ENCODE measurements at places on chromosomes 3 and 15.

DNA sequence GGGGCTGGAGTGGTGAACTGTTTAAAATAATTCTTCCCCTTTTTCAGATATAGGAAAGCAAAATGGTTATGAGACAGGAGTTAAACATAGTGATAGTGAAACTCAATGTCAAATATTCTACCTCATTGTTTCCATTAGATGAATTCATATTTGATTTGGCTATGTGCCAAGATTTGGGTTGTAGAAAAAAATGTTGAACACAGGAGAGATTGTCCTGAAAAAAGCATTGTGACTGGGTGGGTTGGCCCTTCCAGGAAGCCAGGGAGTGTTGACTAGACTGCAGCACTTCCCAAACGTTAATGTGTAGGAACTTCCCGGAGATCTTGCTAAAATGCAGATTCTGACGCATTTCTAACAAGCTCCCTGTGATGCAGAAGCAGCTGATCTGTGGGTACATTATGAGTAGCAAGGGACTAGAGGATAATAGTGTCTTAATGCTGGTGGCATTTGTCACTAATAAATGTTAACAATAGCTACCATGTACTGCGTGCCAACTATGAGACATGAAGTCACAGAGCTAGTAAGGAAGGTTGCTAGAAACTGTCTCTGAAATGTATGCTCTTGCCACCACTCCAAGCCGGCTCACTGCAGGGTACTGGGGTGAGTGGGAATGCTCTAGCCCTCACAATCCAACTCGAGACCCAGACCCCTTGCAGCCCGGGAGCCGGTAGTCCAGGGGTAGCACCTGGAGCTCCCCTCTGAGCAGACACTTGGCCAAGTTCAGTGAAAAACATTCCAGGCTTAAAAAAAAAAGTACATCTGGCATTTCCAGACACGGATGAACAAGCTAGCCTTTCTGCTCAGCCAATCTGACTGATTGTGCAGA lies 120.6 kb downstream of the CD47 start:
- peak; percentile 77 for DNase-seq

DNA sequence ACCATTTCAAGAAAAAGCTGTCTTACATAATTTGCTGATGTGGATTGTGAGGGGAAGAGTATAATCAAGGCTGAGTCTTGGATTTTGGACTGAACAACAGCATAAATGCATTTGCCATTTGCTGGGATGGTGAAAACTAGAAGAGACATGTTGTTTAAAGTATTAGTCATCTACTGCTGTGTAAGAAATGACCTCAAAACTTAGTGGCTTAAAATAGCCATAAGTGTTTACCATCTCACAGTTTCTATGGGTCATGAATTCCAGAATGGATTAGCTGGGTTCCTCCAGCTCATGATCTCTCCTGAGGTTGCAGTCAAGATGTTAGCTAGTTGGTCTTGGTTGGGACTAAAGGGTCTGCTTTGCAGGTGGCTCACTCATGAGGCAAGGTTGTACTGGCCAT lies 66.2 kb downstream of the SCN11A start:
- peak; percentile 60 for DNase-seq

DNA sequence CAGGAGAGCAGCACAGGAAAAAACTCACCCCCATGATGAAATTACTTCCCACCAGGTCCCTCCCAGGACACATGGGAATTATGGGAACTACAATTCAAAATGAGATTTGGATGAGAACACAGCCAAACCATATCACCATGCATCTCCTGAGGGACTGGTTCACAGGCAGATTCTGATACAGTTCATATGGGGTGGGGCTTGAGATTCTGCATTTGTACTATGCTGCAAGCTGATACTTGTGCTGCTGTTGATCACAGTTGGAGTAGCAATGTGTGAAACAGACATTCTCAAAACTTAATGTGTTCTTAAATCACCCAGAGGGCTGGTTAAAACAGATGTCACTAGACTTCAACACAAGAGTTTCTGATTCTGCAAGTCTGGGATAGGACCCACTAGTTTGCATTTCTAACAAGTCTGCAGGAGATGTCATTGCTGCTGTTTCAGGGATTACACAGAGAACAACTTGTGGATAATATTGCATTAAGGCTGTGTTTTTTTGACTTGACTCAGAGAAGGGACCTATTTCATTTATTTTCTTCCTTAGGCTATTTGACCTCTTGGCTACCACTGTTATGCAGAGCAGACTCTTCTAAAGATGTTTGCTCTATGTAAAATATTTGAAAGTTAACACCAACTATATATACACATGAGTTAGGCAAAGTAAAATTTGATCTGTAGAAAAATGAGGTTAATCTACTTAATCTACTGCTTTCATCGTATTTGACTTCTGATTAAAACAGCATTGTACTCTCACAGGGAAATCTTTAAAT lies 194.2 kb upstream of the CNTN3 start:
- DNase-seq, result no peak

GRCh38 chr15:47934342-47934741 lies 186.4 kb upstream of the SLC24A5 start:
- DNase-seq, result no peak

Measured in choroid plexus epithelial cell (primary cell).